NCI-H345 (cell line): ENCODE measurements at places on chromosomes 4 and X.

GRCh38 chr4:150852216-150852615 lies 162.9 kb downstream of the LRBA start:
- DNase-seq = no peak

DNA sequence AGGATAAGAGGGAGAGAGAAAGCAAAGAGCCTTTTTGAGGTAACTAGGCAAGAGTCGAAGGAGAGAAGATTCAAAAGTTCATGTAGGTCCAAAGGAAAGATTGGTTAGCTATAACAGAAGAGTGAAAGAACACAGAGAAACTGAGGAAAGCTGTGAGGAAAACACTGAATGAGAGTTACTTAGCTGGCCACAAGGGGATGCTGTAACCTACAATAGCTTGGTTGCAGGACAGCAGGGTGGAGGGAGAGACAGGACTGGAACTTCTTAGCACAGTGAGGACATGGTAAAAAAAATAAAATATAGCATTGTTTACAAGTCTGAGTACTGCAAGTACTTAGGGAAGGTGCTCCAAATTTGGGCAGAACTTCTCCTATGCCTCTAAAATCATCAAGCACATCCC lies 48.3 kb downstream of the RAI2 start:
- peak; percentile 20 for DNase-seq

- DNase-seq = no peak
Observed at GRCh38 chr4:98613453-98614075, 44.8 kb downstream of the TSPAN5 start.

GRCh38 chrX:100687128-100687527 lies 43.1 kb downstream of the SRPX2 start:
- no peak for DNase-seq

- no peak for DNase-seq
Observed at GRCh38 chr4:128221586-128221985, 66.0 kb downstream of the PGRMC2 start.

- DNase-seq = no peak
Observed at GRCh38 chr4:56128213-56128612, 179.5 kb downstream of the CEP135 start.

GRCh38 chr4:76582074-76582816 lies 147.2 kb downstream of the SHROOM3 start:
- DNase-seq = no peak

DNA sequence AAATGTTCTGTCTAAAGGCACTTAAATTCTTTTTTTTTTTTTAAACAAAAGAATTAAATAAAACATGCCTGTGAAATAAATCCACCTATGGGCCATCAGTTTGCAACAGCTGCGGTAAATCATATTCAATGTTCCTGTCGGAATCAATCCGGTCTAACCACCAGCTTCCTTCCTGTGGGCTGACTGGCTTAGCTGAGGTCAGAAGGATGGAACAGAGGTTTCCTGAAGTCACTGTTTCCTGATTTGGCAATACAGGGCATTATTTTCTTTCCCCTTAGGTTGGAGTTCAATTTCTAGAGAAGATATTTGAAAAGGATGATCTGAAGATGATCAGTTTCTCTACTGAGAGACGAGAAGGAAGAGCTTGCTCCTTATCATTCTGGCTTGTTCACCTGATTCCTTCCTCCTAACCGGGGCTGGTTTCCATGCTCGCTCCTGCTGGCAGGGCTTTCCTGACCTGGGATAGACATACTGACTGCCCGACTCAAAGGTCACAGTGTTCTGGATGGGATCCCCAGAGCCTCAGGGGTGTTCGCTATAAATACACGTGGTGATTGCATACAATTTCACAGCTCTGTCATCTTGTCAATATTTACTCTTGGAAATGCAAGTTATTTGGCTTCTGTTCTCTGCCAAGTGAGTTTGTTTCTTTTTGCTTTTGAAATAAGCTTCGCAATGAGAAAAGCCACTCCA lies 21.7 kb downstream of the PDLIM3 start:
- DNase-seq = no peak

DNA sequence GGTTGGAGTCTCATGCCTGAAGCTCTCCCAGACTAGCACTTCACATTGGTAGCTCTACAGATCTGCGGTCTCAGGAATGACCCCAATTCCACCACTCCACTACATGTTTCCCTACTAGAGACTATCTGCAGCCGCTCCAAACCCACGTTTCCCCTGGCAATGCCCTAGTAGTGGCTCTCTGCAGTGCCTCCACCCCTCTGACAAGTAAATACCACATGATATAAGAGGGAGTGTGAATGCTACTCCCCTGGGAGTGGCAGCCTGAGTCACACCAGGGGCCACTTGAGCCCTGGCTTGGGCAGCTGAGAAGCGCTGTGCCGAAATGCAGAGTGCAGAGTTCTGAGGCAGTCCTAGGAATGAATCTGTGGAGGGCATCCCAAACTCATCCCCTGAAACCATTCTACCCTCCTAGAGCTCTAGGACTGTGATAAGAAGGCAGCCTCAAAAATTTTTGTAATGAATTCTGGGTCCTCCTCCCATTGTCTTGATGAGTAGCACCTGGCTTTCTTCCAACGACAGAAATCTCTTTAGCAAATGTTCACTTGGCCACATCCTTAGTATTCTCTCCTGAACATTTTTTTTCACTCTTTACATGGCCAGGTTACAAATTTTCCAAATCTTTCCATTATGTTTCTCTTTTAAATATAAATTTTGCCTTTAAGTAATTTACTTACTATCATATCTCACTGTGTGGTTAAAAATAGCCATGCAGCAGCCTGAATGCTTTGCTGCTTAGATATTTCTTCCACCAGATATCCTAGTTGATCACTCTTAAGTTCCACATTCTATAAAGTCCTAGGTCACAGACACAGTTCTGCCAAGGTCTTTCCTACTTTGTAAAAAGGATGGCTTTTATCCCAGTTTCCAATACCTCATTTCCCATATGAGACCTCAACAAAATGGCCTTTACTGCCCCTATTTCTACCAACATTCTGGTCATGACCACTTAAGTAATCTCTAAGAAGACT lies 160.2 kb upstream of the CPEB2 start:
- peak; percentile 87 for DNase-seq

DNA sequence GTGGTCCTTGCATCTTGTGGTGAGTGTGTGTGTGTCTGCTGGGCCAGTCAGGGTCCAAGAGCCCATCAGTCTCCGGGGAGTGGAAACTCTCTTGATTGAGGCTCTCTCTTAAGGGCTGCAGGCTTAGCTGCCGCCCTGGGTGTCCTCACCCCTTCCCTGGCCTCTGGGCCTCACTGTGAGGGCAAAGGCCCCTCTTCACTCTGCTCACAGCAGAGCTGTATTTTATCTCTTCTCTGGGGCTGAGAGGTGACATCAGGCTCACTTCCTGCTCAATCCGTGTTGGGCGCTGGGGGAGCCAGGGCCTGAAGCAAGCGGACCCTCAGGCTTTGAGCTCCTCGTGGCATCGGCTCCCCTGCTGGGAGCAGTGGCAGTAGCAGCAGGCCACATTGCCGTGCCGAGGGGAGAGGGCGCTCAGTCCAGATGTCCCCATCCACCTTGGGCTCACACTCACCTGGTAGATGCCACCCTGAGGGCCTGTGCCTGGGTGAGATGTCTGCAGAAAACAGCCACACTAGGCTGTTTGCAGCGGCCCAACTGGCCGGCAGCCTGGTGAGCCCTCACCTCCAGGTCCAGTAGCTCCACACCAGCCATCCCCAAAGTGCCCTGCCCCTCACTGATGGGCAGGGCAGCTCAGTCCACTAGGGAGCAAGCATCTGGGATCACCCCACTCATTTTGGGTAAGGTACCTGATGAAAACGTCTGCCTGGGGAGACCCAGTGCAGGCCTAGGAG lies 24.7 kb upstream of the PRPS1 start:
- DNase-seq = no peak

DNA sequence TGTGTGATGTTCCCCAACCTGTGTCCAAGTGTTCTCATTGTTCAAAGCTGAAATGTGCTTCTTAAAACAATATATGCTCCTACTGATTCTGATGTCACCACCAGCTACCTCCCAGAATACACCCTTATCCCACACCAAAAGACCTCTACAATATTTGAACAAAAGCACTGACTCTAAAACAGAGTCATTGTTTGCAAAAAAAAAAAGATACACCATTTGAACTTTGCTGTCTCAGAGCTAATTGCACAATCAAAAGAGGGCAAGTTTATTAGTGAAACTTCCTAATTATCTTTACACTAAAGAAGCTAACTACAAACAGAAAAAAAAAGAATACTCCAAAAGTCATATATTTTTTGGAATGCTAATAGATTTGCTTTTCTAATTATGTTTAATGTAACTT lies 34.1 kb upstream of the INTU start:
- no peak for DNase-seq

- DNase-seq = no peak
Observed at GRCh38 chr4:163680386-163681098, 186.1 kb downstream of the TMA16 start.

- DNase-seq = no peak
Observed at GRCh38 chrX:119529345-119530276, 35.6 kb downstream of the STEEP1 start.

DNA sequence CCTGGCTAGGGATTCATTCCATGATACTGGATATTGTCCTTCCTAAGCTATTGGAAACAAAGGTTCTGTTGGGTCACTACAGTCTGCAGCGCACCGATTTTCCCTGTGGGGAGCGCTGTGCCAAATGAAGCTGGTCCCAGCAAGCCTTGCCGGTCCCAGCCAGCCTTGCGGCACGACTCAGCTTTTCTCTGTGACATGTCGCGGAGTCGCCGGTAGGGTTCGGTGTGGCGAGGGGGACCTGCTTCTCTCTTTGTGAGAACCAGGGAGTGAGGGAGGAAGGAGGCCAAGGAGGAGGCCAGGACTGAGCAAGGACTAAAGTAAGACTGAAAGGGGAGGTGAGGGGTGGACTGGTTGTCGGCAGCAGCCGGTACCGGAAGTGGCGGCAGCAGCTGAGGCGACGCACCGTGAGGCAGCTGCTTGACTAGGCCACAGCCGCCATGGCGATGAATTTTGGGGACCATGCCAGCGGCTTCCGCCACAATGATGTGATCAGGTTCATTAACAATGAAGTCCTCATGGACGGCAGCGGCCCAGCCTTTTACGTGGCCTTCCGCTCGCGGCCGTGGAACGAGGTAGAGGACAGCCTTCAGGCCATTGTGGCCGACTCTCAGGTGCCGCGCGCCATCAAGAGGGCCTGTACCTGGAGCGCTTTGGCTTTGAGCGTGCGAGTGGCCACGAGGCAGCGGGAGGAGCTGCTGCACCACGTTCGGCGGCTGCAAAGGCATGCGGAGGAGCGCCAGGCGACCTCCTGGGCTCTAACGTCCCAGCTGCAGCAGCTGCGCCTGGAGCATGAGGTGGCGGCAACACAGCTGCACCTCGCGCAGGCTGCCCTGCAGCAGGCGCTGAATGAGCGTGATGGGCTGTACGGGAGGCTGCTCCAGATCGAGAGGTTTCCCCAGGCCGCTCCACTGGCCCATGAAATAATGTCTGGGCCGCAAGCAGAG lies at the start of gene TEX13D:
TSS of gene TEX13D (plus strand) at position 180 of the 944 bp plus-strand sequence. CDS start at position 438, 258 bp downstream.
- DNase-seq = no peak

GRCh38 chrX:22345884-22346283 lies 73.2 kb downstream of the CBLL2 start:
- no peak for DNase-seq
